Peyer's patch (tissue), 4 donors: ENCODE measurements at places on chromosomes 16 and 17. TPM values are rescaled to one million over a fixed set of nuclear protein-coding genes. Genes with fewer than 3 reads are reported as not detected.
A peak's percentile ranks its signal among the peaks of the same experiment; 100 is the strongest.

Gene KRT31
- total RNA-seq = not detected

- peak; percentile 41 for DNase-seq
Observed at GRCh38 chr17:42275527-42276358, 448 bp downstream of the STAT5B start.

- no peak for DNase-seq
Observed at GRCh38 chr16:8627456-8627855, 6.0 kb downstream of the METTL22 start.

GRCh38 chr16:5621826-5622225 lies 524.2 kb upstream of the EEF2KMT start:
- DNase-seq = no peak

Gene TLCD2
- total RNA-seq = 18.7 TPM

Gene FBXO39
- total RNA-seq = not detected

Gene TBC1D3E
- not detected for total RNA-seq

DNA sequence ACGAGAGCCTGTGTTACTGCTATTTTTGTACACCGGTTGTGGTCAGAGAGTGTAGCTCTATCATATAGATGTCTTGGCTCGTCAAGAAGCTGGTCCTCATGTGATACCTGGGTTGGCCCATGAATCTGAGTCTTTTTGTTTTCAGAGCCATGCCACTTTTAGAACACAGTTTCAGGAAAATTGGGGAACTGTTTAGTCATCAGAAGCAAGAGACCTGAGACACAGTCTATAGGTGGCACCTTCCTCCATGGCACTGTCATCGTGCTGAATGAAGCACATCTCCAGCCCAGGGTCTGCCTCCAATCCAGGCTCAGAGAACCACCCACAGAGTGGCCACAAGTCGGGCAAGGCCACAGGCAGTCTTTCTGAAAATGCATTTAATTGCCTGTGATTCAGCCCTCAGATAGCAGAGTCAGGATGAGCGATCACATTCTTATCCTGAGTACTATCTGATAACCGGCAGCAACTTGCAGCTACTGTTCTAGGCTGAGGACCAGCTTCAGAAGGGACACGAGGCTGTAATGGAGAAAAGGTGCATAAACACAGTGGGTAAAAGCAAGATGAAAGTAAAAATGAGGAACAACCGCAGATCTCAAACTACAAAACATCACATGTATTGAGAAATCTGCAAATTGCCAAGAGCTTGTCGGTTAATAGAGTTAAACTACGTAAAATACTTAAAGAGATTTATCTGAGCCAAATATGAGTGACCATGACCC lies 14.2 kb upstream of the HAPSTR1 start:
- DNase-seq = no peak

Gene ITGA2B
- total RNA-seq = not detected

GRCh38 chr17:42131981-42132432 lies 9.4 kb downstream of the HSPB9 start:
- no peak for DNase-seq
